GM23338 (cell line): ENCODE measurements at places on chromosomes 16 and 17. TPM values are rescaled to one million over a fixed set of nuclear protein-coding genes. Genes with fewer than 3 reads are reported as not detected.

The CMTM2 gene
- not detected in 2 replicates for polyA plus RNA-seq

The SLC13A5 gene
- polyA plus RNA-seq = 0.38 and 1.2 TPM in 2 replicates

The RHOT1 gene
- 38.8 and 40.8 TPM in 2 replicates for polyA plus RNA-seq

The LGALS9B gene
- not detected in 2 replicates for polyA plus RNA-seq

The DHODH gene
- polyA plus RNA-seq = 9.5 and 10.7 TPM in 2 replicates

The CCT6B gene
- polyA plus RNA-seq = 1.1 and 1.3 TPM in 2 replicates

The TELO2 gene
- polyA plus RNA-seq = 45.4 and 49.8 TPM in 2 replicates

GRCh38 chr16:55576384-55576783, 9.9 kb downstream of the CAPNS2 start:
- no peak for DNase-seq

DNA sequence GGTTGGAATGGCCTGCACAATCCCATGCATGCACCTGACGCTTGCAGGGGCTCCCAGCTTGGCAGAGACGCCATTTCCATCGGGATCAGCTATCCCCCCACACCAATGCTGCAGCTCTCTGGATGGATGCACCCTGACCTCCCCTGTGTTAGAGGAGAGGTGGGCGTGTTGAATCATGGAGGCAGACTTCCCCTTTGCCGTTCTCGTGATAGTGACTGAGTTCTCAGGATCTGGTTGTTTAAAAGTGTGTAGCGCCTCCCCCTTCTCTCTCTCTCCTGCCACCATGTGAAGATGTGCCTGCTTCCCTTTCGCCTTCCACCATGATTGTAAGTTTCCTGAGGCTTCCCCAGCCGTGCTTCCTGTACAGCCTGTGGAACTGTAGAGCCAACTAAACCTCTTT, 17.8 kb upstream of the KCNH6 start:
- DNase-seq = no peak

DNA sequence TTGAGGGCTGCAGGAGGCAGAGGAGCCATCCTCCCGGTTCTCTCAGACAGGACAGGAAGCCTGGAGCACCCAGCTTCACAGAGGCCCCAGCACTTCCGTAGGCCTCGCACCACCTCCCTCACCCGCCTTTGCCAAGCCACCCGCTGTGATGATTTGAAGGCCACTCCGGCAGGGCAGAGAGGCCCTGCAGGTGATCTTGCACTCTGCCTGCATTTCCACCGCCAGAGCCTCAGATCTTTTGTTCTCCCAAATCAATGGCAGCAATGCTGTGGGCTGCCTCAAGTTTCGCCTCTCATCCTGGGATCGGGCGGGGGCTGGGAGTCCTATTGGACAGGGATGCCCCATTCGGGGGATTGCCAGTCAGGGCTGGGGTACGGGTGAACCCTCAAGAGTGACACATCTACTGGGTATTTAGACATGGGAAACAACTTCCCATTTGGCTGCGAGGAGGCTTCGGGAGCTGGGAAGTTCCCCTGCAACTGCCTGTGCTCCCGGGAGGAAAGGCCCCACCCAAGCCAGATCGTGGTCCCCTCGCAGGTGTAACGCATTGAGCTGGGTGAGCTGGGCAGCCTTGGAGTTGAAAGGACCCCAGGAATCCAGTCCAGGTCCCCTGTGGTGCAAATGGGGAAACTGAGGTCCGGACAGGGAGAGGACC, 34.8 kb upstream of the PEMT start:
- DNase-seq = peak; percentile 81

DNA sequence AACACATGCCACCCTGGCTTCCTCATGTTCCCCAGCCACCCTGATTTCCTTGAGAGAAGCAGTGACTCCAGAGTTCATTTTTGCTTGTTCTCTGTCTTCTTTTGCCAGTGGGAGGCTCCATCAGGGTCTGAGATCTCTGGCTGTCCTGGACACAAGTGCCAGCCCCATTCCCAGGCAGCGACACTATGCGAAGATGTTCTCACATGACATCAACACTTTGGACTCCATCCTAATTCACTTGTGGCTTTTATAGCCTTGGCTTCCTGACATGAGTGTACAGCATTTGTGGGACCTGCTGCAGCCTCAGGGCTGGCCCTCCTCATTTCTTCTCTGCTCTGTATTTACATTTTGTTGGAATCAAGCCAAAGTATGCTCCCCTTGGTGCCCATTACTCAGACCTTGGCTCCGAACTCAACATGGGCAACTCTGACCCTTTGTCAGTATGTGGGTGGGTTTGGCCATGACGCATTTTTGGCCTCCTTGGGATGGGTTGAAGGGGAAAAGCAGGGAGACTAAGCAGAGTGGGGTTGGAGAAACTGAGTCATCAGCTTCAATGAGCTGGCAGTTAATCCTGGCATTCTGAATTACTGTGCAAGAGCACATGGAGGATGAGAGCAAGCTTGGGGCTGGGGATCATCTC, 119.0 kb upstream of the EEF2KMT start:
- DNase-seq = no peak

GRCh38 chr17:8189041-8189710, 804 bp downstream of the BORCS6 start:
- no peak for DNase-seq

DNA sequence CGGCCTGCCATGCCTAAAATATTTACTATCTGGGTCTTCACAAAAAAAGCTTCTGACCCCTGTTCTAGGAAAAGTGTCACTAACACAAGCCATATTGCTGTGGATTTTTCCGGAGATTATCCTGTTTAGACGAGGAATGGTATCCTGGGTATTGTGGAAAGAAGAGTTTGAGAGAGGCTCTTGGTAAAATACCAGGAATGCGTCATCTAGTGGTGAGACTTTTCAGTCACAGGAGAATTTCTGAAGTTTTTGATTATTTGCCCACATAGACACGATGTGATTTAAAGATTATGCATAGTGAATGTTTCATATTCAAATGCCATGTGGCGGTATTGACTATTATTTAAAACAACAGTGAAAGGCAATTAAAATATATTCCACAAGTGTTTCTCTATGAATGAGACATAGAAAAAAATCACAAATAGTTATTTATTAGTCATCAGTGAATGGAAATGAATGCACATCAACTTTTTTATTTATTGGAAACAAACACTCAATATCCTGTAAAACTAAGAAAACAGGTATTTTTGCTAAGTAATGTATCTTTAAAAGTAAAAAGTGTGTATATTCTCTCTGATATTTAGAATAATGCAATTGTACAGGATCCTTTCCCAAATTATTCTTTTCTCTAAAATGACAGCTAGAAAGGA, 7.8 kb downstream of the KRT28 start:
- peak; percentile 60 for DNase-seq

- DNase-seq = no peak
Observed at GRCh38 chr17:45789874-45790273, 5.8 kb downstream of the CRHR1 start.

DNA sequence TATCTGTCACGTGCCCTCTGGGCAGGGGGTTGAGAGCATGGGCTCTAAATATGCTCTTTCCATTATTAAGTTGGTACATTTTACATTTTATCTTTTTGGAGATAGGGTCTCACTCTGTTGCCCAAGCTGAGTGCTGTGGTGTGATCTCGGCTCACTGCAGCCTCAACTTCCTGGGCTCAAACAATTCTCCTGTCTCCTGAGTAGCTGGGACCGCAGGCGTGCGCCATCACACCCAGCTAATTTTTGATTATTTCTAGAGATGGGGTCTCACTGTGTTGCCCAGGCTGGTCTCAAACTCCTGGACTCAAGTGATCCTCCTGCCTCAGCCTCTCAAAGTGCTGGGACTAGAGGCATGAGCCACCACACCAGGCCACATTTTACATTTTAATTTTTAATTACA, 43.9 kb upstream of the KDM6B start:
- no peak for DNase-seq

DNA sequence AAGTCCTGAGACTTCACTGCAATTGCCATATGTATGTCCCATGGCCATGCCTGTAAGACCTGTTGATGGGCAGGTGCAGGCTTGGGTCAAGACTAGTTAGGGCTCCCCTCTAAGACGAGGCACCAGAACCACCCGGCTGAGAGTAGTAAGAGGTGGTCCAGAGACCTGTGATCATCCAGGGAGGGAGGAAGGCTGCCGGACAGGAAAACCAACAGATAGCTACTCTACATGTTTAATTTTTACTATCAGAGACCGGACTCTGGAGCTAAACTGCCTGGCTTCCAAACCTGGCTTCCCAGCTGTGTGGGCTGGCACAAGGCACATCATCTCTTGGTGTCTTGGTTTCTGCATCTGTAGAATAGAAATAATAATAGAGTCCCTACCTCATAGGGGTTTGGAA, 73.0 kb downstream of the ERCC4 start:
- DNase-seq = no peak

DNA sequence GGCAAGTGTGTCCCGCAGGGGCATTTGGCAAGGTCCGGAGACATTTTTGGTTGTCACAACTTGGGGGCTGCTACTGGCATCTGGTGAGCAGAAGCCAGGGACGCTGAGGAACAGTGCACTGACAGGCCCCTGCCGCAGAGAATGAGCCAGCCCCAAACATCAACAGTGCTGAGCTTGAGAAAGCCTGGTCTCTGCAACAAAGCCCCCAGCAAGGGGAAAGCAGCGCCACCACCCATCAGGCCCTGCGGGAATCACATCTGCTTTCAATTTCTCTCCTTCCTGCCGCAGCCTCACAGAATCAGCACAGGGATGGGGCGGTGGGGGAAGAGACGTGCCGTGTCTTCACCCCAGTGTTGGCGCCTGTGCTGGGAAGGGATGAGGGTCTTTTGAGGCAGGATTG, 14.8 kb upstream of the PRPSAP1 start:
- DNase-seq = peak; percentile 34

DNA sequence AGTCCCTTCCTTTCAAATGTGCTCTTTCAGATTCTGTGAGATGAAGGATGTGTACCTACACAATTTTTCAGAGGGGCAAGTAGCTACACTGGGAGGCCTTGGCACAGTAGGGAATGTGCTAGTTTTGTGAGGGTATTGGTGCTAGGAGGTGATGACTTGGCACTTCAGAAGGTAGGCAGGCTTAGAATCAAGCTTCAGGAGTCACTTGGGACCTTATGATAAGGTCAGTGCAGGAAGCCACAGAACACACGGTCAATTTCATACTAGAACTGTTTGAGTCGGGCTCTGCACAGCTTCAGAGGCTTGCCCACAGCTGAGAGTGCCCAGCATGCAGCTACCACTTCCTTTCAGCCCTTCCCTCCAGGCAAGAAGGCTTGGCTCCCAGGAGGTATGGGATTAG, 6.1 kb downstream of the CMTM1 start:
- DNase-seq = no peak

- DNase-seq = no peak
Observed at GRCh38 chr17:39979016-39979670, 1.5 kb upstream of the PSMD3 start.

DNA sequence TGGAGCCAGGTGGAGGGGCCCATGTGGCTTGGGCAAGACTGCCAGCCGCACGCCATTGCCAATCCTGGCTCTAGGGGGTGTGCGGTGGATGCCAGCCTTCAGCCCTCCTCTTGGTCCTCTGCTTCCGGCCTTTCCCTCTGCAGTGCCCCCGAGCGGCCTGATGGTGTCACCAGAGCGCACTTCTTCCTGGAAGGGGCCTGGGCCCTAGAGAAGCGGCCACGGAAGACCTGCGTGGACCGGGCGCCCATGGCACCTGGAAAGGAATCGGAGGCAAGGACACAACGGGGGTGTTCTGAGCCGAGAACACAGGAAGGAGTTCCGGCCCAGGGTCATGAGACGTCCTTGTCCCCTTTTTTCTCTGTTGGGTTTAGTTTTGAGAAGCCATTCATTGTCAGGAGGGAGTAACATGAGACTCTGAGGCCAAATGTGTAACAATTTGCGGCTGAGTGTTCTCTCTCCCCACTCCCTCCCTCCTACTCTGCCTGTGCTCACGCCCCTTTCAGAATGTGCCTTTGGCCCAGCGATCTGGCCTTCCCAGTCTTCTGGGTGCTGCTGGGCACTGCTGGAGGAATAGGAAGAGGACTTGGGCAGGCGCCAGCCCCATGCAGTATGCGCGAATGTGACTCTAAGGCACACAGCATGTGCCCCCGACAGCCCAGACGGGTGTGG, 92.8 kb downstream of the IRX3 start:
- DNase-seq = peak; percentile 82

- no peak for DNase-seq
Observed at GRCh38 chr17:59372138-59372751, 40.8 kb downstream of the YPEL2 start.

GRCh38 chr16:29644338-29644857, 18.6 kb upstream of the SPN start:
- DNase-seq = no peak

DNA sequence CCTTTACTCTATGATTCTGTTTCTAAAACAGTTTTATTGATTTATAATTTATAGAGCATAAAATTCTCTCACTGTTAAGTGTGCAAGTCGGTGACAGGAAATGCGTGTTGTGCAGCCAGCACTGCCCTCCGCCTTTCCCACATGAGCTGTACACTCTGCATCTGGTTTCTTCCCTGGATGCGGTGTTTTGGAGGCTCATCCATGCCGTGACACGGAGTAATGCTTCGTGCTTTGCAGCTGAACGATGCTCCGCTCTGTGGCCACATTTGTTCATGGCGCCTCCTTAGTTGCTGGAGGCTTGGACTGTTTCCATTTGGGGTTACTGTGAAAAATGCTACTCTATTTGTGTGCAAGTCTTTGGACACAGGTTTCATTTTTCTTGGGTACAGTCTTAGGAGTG, 7.2 kb upstream of the IGFALS start:
- DNase-seq = no peak

DNA sequence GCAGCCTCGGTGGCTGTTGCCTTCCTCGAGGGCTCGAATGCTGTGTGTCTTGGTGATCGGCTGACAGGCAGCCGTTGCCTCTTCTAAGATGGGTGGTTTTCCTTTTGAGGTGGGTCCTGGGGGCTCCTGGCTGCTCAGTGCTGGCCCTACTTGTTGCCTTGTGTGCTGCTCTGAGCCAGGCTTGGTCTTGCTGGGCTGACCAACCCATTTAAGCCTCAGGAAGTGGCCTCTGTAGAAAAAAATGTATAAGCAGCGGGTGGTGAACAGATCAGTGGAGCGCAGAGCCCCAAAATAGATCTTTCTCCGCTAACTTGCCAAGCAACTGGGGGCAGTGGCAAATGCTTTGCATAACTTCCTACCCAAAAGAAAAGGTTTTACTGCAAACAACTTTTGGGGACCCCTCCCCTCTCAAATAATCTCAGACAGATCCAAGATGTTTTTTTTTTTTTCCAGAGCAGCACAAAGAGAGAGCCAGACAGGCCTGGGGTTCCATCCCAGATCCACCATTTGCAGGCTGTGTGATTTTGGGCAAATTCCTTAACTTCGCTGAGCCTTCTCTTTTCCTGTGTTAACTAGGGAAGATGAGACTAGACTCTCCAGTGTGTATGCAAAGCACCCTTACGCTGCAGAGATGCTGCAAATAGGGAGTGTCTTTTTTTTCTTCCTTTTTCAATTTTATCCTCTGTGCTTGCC, 42.5 kb downstream of the PLCG2 start:
- peak; percentile 42 for DNase-seq

DNA sequence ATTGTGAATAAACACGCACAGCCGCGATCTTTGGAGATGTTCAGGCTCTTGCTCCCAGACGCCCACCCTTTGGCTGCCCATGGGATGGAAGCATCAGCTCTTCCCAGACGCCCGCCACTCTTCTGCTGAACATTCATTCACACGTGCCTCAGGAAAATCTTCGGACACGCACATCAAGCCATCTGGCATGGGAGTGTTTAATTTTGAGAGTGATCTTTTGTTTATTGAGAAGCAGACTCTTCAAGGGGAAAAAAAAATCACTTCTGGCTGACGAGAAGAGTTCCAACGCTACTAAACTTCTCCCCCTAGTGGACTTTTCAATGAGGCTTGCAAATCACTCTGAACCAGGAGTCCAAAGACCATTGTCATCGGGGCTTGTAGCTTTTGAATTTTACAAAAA, 62.0 kb upstream of the NUDT7 start:
- peak; percentile 74 for DNase-seq

GRCh38 chr17:7842380-7843256, 8.6 kb downstream of the KDM6B start:
- DNase-seq = peak; percentile 81
